Right kidney (tissue), 9 donors: ENCODE measurements at places on chromosomes 13 and 19.

GRCh38 chr19:5080030-5080654 lies 111.2 kb downstream of the KDM4B start:
- DNase-seq, result no peak

DNA sequence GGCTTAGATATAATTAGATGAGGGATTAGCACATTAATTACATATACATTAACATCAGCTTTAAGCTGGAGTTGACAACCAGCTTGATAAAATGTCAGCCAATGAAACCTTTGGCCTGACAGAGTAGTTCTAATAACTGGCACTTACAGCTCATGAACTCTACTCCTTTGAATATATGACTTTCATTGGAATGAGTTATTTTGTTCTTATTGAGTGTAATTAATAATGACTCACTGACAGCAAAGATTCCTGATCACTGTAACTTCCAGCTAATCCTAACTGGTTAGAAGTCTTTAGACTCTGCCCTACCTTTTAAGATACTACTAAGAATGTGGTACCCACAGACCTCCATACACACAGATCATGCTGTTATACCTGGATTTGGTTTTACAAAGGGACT lies 41.0 kb downstream of the EFNB2 start:
- no peak for DNase-seq

- no peak for DNase-seq
Measured at GRCh38 chr19:14081797-14082674, 3.5 kb downstream of the C19orf67 start.

- no peak for DNase-seq
Measured at GRCh38 chr19:46254776-46255175, 25.2 kb downstream of the IGFL1 start.

DNA sequence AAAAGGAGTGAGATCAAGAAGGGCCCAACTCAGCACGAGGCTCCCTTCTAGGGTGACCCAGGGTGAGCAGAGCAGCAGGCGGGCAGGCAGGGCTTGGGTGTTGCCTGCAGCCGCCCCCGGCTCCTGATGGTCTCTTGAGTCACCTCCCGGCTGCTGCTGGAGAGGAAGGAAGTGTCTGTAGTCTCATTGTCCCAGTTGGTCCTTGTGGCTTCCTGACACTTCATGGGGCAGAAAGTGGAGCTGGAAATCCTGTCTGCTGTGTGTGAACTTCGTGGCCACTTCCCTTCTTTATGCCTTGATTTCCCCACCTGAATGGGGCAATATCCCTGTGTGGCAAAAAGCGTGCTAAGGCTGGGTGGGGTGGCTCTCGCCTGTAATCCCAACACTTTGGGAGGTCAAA lies 2.5 kb downstream of the MAP1S start:
- DNase-seq, result no peak

GRCh38 chr19:50039968-50040367 lies 14.2 kb downstream of the ZNF473 start:
- DNase-seq, result no peak

- DNase-seq, result no peak
Measured at GRCh38 chr13:40986101-40986856, 32.8 kb downstream of the ELF1 start.

- DNase-seq, result no peak
Measured at GRCh38 chr19:3554254-3555083, 2.9 kb downstream of the MFSD12 start.

DNA sequence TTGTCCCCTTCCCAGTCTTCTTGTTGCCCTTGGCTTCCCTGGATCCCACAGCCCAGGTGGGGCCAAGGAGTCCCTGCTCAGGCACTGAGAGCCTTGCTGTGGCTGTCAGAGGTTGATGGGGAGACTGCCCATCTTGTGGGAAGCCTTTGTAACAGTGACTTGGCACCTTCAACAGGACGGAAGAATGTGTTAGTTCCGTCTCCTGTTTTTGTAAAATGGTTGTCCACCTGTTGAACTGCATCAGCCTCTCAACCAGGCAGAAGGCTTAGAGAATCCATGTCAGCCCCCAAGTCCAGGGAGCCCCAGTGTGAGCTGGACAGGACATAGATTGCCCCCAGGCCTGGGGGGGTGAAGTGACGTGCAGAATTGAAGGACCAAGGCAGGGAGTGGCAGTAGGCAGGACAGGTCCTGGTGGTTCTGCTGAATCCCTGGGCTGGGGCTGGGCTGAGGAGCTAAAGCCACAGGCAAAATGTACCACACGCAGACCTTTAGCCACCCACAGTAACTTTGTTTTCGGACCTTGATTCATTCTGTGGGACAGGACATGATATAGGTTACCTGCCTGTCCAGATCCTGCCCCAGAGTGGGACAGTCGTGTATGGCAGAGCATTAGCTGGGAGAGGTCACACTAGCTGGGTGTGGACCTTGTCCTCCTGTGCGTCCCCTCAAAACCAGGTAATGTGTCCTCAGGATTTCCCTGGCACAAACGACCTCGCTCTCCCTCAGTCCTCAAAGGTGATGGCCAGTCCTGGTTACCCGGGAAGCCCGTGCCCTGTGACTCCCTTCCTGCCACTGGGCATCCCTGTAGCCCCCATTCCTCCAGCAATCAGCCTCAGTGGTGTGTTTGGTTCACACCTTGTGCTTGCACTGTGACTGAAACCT lies 47.0 kb downstream of the GATAD2A start:
- DNase-seq, result no peak

- DNase-seq, result no peak
Measured at GRCh38 chr13:25232937-25233515, 54.3 kb downstream of the MTMR6 start.

GRCh38 chr19:3932931-3933810 lies at the start of gene NMRK2:
TSS of gene NMRK2 (plus strand) at chr19:3933069. CDS start at chr19:3933672, 603 bp downstream.
- no peak for DNase-seq

GRCh38 chr19:29768166-29768565 lies 43.6 kb upstream of the CCNE1 start:
- no peak for DNase-seq
